ENCODE measurements at places on chromosomes 1 and 21.

- DNase-seq: no peak
Measured at GRCh38 chr1:192762265-192762664, 46.6 kb upstream of the RGS2 start.

GRCh38 chr1:151534662-151535278, 5.3 kb upstream of the TUFT1 start:
- DNase-seq: no peak

GRCh38 chr1:202659541-202659940, 50.7 kb downstream of the SYT2 start:
- DNase-seq: no peak

- DNase-seq: no peak
Measured at GRCh38 chr1:5613900-5614299, 378.3 kb downstream of the NPHP4 start.

DNA sequence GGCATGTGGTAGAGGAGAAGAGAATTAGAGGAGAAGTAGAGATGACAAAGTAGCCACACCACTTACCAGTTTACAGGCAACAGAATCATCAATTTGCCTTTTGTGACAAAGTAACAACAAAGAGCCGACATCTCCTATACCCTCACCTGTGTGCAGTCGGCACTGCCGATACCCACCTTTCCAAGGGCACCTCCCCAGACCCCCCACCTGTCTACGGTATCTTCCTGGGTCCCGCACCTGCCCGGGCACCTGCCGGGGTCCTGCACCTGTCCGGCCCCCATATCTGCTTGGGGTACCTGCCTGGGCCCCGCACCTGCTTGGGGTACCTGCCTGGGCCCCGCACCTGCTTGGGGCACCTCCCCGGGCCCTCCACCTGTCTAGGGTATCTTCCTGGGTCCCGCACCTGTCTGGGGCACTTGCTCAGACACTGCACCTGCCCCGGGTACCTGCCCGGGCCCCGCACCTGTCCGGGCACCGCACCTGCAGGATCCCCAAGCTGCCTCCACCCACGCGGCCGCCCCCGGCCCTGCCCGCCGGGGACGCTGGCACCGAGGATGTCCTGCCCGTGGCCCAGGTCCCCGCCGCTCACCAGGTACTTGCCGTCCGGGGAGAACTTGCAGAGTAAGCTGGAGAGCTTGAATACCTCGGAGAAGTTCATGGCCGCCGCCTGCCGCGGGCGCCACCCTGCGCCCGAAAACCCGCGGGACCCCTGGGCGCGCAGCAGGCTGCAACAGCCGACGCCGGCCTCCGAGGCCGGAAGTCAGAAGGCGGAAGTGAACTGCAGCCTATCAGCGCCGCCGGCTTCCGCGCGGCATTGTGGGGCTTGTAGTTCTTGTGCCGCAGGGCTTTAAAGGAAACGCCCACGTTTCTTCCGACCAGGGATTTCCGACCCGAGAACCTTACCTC, at the start of gene WRAP73:
TSS of gene WRAP73 (minus strand) at position 762 of the 906 bp plus-strand sequence. CDS start at position 658, 104 bp downstream.
- DNase-seq: peak; percentile 80

DNA sequence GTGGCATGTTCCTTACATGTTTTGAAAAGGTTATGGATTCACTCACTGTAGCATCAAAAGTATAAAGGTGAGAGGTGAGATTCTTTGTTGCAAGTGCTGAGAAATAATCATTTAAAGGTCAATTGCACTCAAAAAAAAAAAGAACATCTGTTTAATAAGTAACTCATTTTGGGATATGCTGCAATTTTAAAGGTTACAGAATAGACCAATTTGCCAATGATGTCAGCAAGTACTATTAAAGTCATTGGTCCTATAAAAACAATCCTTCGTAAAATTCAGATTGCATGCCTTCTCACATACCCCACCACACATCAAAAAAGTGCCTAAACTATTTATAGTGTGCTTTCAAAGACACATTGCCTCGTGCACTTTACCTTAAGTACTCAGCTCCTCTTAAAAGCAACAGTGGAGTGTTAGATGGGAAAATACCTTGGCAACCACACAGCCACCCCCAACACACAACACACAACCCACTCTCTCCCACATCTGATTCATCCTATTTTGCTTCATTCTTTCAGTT, 218.2 kb upstream of the ADGRL2 start:
- no peak for DNase-seq

GRCh38 chr1:96688767-96689166, 32.8 kb upstream of the PTBP2 start:
- DNase-seq: no peak

DNA sequence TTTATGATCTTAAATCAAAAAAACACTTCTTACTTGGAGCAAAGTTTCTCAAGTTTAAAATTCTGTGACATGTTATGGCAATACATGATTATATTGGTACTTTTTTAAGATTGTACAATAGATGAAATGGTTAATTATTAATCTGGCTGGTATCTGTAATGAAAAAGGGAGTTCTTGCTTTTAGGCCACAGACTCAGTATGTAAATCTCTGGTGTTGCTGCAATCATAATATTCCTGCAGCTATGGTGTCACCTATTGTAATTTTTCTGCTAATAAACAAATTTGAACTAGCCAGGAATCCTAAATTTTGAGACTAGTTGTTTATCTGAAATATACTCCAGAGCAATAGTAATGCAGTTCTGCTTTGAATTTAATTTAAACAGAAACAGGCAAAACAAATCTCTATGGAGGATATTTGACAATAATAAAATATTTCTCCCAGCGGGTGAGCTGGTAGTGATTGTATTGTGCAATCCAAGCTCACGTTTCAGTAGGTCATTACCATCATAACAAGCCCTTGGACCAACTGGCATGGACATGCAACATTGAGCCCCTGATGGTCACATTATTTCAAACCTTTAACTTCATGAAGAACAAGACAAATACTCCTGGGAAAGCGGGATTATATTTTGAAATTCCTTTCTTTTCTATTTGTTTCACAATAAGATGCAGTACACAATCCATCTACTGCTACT, 77.2 kb upstream of the USH2A start:
- DNase-seq: no peak

GRCh38 chr21:37700641-37701202, 215.5 kb downstream of the KCNJ6 start:
- DNase-seq: no peak

DNA sequence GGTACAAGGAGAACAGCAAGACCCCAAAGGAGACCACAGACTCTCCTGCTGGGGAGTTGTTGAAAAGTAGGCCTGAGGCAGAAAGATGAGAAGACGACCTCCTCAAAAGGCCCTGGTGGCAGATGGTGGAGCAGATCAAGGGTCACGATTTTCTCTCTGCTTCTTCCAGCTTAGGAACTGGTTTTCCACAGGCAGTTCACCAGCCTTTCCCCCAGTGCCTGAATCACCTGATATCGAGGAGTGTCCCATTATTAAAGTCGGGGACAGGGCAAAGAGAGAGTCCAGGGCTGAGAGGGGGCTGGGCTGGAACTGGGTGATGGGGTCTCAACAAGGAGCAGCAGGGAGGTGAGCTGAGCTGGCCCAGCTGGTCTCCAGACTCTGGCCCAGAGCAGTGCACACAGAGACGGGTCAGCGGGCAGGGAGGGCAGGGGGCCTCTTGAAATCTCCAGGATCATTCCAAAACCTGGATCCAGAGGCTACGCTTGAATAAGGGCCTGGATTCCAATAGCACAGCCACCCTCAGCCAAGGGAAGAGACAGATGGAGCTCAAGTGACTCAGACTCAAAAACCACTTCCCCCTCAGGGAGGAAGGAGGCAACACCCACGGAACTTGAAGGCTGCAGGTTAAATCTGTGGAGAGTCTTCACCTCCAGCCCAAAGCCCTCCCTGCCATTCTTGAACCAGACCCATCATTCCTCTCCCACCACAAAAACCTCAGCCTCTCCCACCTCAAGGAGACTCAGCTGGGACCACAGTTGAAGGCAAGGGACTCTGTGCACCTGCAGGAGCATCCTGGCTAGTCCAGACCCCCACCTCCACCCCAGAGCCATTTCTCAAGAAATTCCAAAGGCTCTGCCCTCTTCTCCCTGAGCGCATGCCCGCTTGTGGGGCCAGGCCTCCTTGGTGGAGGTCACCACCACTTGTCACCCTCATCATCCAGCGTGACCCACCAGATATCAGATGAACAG, at the start of gene S100A5:
TSS of gene S100A5 (minus strand) at position 541 of the 968 bp plus-strand sequence. CDS start 743 bp downstream, outside the sequence.
- no peak for DNase-seq

DNA sequence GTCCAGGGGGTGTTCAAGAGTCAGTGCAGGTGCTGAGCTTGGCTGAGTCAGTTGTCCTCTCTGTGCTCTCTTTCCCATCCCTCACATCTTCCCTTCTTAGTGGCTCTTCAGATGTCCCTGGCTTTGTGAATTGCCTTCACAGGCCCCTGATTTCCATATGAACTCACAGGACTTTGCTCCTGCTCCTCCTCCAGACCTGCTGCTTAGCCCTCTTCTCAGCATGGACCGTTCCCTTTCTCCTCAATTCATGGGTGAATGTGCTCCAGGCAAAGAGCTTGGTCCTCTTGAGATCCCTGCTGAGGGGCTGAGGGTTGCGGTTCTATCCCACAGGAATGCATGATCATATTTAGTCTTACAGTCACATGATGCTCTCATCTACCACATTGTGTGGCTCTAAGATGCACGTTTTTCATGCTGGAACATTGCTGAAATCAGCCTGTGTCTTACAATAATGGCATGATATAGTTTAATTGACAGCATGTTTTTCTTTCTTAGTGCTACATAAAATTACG, 30.5 kb downstream of the CACNA1E start:
- DNase-seq: no peak

GRCh38 chr1:218669431-218669830, 324.3 kb downstream of the TGFB2 start:
- DNase-seq: no peak

GRCh38 chr1:180343921-180344769, 114.1 kb downstream of the LHX4 start:
- DNase-seq: no peak

DNA sequence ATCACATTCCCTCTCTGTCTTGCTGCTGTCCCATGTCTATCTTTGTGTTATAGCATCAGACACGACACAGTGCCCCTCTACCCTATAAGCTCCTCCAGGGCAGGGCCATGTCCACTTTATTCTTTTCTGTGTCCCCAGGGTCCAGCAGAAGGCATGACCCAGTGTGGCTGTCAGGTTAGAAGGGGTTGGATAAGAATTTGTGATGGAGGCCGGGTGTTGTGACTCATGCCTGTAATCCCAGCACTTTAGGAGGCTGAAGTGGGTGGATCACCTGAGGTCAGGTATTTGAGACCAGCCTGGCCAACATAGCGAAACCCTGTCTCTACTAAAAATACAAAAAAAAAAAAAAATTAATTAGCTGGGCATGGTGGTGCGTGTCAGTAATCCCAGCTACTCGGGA, 26.3 kb upstream of the RNF19B start:
- DNase-seq: no peak

- DNase-seq: no peak
Measured at GRCh38 chr21:19181604-19182140, 778.1 kb upstream of the TMPRSS15 start.

DNA sequence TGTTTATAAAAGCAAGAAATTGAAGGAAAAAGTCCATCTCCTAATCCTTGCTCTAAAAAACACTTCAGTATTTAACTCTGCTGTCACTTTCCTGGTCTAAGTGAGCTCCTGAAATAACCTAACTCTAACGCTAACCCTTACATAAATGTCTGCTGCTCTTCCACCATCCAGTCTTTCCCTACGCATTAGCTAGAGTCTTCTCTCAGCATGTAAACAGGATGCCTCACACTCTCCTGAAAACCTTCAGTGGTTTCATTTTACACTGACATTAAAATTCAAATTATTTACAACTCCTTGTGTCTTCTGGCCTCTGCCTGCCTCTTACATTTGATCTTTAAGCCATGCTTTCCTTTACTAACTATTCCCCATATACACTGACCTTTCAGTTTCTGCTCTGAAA, 697.6 kb upstream of the CXADR start:
- no peak for DNase-seq

GRCh38 chr1:169119405-169119804, 12.9 kb downstream of the ATP1B1 start:
- DNase-seq: no peak

DNA sequence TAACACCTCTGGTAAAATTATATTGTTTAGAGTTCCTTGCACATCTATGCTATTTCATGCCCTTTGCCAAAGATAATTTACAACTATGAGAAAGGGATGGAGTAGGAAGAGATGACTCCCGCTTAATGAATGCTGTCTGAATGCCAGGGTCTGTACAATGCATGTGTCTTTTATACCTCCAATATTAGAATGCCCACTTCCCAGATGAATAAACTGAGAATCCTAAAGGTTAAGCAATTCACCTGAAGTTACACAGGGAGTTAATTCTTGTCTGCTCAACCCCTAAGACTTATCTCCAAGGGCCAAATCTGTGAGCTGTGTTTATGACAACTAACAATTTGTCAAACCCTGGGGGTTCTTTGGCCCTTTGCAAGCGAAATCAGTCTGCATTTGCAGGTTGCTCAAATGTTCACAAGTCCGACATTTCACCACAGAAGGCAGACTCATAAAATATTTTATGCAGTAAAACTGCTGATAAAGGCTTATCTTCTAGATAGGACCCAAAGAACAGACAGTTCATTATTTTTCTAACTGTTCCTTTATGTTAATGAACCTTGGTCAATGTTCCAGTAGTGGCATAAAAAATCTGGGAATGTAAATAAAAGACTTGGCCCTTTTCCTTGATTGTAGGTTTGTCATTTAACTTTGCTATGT, 50.2 kb upstream of the ATP1A1 start:
- no peak for DNase-seq

- DNase-seq: no peak
Measured at GRCh38 chr1:70754701-70755100, 292.9 kb downstream of the PTGER3 start.

GRCh38 chr1:56496821-56497772, 82.3 kb downstream of the PLPP3 start:
- DNase-seq: no peak

- no peak for DNase-seq
Measured at GRCh38 chr1:10761503-10762152, 34.8 kb downstream of the CASZ1 start.

DNA sequence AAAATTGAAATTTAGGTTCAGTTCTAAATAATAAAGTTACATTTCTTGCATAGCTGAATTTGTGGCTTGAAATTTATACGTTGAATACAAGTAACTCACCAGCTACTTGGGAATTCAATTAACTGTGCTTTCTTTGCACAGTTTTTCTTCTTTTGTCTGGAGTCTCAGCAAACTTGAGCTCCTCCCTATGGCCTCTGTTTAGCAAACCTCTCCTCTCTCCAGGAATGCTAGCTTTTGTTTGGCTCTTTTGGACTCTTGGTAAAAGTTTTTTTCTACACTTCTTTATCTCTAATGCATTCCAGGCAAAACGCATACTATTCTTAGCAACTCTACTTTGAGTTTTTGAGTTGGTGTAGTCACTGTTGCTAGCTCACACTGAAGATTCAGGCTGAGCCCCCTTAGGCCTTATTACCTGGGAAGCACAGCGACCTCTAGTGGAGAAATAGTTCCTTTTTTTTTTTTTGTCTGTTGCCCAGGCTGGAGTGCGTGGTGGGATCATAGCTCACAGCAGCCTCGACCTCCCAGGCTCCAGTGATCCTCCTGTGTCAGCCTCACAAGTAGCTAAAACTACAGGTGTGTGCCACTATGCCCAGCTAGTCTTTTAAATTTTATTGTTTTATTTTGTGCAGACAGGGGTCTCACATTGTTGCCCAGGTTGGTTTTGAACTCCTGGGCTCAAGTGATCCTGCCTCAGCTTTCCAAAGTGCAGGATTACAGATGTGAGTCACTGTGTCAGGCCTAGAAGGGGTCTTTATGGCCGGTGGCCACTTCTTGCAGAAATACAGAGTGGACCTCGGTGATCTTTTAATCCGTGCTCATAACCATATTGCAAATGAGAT, 61.7 kb downstream of the CASQ2 start:
- DNase-seq: no peak

- DNase-seq: no peak
Measured at GRCh38 chr1:153428791-153429190, 12.5 kb downstream of the S100A7A start.
